ENCODE measurements at places on chromosomes 7 and 10.

GRCh38 chr7:44824894-44825526 lies 22.9 kb downstream of the H2AZ2 start:
- no peak for DNase-seq

DNA sequence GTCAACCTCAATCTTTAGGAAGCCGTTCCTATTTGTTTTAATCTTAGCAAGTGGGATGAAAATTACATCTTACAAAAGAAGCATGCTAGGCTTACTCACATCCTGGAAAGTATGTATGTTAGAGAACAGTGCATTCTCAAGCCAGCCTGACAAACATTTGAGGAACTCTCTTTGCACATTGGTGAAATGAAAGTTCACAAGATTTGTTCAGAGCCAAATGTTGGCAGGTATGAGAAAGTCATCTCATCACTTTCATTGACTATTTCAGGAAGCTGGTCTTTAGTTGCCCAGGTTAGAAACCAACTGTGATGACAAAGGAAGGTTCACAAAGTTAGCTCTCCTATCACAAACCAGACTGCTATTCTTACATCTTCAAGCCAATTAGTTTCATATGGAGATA lies 57.1 kb downstream of the ABCB1 start:
- no peak for DNase-seq

DNA sequence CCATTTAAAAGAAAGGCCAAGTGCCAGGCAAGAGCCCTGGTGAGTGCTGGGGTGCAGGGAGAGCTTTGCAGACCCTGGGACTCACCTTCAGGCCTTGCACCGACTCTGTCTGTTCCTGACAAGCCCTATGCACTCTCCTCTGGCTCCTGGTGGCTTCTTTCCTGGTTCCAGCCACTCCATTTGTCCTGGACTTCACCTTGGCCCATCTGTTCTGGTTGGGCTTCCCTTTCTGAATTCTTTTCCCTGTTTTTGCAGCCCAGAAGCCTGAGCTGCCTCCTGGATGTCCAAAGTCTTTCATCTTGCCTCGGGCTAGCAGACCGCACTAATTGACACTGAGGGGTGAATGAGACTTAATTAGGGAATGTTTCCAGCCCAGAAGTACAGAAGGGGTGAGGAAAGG lies 60.5 kb downstream of the PYROXD2 start:
- no peak for DNase-seq

- no peak for DNase-seq
Observed at GRCh38 chr10:128871671-128872231, 595.3 kb upstream of the MGMT start.

DNA sequence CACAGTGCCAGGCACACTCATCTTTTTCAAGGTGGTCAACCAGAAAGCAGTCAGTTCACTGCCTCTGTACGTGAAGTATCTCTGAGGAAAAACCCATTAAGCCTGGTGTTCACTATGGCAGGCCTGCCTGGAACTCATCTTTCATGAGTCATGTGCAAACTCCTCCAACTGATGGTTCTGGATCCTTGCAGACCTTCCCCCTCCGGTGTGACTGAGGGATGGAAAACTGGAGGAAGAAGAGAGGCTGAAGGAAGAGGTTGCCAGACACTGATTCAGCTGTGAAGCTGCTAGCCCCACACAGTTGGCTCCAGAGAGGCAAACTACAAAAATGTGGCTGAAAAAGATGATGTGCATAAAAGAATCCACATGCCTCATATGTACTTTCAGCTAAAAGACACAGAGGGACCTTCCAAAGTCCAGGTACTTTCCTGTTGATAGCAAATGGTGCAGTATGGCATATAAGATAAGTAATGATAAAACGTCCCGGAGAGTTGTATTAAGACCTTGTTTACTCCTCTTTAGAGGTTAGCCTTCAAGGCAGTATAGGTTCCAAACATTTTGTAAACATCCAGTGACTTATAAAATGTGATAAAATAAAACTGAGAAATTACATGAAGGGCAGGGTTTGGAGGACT lies 2.7 kb downstream of the CYP3A5 start:
- DNase-seq, result no peak

Measured in activated CD4-positive, alpha-beta T cell treated with anti-CD3 and anti-CD28 coated beads, Interleukin-2, amount 50 U/mL, for 1 hour (primary cell).